ENCODE measurements at places on chromosomes 6 and 20.

- peak; percentile 6 for DNase-seq
Observed at GRCh38 chr6:7909323-7910276, 988 bp downstream of the TXNDC5 start.

- no peak for DNase-seq
Observed at GRCh38 chr20:8633366-8633765, 435.5 kb upstream of the PLCB4 start.

GRCh38 chr6:148309301-148309700 is 33.3 kb upstream of the SASH1 start:
- no peak for DNase-seq

DNA sequence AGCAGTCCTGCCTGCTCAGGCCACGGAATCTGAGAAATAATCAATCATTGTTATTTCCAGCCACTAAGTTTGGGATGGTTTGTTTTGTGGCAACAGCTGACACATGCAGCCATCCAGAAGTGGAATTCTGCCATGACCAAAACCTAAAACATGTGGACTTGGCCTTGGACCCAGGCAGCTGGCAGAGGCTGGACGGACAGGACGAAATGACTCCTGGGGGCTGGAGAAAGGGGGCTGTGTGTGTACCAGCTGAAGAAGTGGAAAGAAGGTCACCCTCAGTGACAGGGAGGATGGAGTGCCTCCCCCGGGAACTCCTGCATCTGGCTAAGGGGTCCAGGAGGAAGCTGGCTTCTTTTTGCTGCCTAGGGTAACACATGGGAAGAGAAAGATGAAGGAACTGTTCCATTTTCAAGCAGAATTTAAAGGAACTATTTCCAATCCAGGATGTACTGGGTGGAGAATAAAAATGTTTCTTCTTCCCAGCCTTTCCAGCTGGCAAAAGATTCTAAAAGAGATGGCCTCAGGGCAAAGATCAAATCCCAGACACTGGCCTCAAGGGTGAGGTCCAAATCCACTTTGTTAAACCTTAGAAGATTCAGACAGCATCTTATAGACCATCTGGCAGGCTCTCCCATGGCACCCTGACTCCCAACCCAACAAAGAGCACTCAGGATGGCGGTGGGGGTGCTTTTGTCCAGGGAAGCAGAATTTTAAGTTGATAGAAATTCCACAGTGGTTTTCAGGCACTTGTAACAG is 14.3 kb downstream of the SERPINB6 start:
- no peak for DNase-seq

GRCh38 chr20:50146732-50147662 is 6.5 kb downstream of the PEDS1 start:
- DNase-seq, result peak; percentile 58

- DNase-seq, result no peak
Observed at GRCh38 chr20:382291-383115, 1.9 kb downstream of the TRIB3 start.

DNA sequence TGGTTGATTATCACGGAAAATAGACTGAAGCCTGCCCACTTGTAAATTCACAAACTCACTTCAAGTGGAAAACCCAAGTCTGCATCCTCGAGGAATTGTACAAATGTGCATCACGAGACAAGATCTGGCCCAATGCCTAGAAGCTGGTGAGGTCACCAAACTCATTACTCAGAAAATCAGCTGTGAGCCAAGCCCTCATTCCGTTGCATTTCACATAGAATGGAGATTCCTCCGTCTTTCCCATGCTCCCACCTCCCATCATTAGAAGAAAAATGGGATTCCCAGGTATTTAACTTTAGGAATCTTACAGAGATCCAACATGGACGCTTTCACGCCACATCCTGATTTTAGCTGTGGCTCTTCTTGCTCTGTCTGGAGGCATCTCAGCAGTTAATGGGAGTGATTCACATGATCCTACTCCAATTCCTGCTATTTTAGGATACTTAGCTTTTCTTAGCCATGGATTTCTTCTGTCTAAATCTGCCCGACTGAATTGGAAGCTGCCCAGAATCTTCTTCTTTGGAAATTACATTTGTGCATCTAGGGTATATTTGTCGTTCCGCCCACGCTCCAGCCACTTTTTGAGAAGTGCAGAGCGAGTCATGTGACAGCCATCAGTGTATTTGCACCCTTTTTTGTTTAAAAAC is 68.7 kb upstream of the STMND1 start:
- no peak for DNase-seq

- DNase-seq, result no peak
Observed at GRCh38 chr20:59019217-59019616, at the start of gene TUBB1. Gene TUBB1, plus strand, starts transcription at chr20:59019429. Its CDS starts 94 bp downstream, at chr20:59019523.

DNA sequence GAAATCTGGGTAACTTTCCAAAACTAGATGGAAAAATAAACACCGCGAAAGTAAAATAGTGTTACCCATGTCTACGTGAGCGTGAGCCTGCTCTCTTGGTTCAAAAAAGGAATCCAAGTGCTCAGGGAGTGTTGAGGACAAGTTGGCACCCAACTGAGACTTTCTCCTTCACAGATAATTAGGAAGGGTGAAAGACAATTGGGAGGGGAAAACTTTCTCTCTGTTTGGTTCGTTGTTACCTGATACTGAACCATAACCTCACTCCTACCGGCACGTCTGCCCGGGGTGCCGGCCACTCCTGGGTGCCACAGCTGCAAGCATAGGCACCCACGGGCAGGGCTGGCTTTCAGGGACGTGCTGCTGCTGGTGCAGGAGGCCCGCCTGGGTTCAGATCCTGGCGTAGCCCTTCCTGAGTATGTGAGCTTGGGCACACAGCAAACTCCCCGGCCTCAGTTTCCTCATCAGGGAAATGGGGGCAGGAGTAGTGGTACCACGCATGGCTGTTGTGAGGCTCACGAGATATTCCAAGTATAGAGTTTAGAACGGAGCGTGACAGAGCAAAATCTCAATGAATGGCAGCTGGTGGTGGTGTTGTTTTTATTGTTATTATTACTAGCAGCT is 38.2 kb upstream of the PMEPA1 start:
- no peak for DNase-seq

- no peak for DNase-seq
Observed at GRCh38 chr20:46233701-46234100, 74.6 kb downstream of the CDH22 start.

Data from activated T-helper 1 cell treated with Interleukin-2 at 50 U/mL for 16 hours (primary cell).